Choroid plexus epithelial cell (primary cell): ENCODE measurements at places on chromosomes 4 and X.

DNA sequence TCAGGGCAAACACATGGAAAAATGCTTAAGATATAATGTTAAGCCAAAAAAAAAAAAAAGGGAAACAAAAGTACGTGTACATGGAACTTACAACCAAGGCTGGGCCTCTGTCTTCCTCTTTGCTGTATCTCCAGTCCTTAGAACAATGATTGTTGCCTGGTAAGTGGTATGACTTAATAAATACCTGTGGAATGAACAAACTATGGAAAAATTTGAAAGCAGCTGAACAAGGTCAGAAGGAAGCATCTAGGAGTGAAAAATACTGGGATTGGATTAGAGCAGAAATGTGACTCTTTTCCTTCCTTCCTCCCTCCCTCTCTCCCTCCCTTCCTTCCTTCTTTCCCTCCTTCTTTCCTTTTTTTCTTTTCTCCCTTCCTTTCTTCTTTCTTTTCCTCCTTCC lies 54.2 kb upstream of the SMIM10 start:
- peak; percentile 71 for DNase-seq

DNA sequence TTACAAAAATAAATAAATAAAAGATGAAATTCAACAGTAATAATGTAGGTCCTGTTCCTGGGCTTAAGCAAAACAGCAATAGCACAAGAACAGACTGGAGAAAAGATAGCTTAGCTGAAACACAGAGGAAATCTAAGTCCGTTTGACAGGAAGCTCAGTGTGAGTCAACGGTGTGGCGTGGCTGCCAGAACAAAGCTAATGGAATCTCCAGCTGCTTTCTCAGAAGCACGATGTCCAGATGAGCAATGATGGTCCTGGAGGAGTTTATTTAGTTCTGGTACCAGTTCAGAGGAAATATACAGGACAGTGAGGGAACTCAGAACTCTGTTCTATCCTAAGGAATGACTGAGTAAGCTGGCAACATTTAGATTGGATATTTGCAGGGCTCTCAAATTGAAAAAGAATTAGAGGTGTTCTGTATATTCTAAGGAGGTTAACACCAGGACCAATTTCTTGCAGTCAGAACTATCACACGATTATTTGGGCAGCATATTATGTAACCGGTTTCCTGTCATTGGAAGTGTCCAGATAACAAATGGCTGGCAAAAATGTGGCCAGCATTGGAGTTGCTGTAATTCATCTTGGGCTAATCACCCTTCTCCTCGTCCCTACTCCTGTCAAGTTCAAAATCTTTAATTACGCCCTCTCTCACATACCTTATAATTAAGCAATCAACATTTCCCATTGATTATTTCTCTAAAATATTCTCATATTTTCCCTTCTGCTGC lies 12.7 kb downstream of the GAB3 start:
- peak; percentile 89 for DNase-seq

DNA sequence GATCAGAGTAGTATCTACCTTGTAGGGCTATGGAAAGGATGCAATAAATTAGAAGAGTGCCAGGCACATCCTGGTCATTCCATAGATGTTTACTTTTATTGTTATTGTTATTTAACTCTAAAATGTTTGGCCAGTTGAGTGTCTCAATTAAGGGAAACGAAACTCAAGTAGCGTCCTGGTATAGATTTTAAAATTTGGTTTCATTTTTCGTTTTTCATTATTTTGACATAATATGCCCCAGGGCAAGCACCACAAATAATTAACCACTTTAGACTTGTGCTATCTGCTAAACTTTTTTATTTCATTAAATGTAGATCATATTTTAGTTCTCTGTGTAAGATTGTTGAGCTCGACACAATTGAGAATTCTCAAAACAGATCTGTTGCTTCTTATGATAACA lies 179.7 kb upstream of the PRPS2 start:
- DNase-seq, result no peak

GRCh38 chr4:128107766-128108165 lies 46.7 kb downstream of the LARP1B start:
- DNase-seq, result peak; percentile 87

DNA sequence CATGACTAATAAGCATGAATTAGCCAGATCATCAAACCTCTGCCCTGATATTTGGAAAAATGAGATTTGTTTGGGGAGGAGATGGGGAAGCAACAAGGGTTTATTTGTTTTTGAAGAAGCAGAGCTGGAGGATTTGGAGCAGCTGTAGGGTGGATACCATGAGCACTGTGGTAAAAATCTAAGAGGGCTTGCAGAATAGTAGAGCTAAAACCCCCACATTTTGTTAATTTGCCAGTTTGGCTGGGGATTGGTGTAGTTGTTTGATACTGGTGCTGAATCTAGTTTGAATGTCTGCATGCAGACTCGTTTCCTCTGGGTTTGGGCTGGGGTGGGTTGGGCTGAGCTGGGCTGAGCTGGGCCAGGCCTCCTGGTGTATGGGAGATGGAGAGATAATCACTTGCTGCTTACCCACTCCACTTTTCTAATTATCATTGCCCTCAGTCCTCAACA lies 43.7 kb downstream of the SMAD1 start:
- no peak for DNase-seq

DNA sequence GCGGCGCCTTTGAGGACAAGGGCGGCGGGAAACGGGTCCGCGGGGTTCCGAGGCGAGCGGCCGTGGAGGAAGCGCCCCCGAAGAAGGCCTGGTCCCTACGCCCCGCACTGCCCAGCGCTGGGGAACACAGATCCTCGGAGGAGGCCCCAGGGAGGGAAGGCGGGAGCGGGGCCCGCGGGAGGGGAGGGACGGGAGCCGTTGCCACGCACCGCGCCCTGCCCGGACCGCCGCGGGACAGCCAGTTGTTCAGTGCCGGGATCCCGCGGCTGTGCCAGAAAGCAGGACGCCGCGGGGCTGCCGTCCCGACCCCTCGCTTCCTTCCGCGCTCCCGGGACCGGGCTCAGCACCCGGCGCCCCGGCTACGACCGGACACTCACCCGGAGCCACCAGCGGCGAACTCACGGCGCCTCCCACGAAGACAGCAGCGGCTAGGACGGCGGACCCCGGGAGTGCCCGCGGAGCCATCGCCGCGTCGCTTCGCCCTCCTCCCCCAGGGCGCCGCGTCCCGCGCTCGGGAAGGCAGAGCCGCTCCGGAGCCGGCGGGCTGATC lies 278 bp downstream of the RELL1 start:
- peak; percentile 30 for DNase-seq

GRCh38 chr4:37896206-37896860 lies 5.4 kb downstream of the TBC1D1 start:
- no peak for DNase-seq

DNA sequence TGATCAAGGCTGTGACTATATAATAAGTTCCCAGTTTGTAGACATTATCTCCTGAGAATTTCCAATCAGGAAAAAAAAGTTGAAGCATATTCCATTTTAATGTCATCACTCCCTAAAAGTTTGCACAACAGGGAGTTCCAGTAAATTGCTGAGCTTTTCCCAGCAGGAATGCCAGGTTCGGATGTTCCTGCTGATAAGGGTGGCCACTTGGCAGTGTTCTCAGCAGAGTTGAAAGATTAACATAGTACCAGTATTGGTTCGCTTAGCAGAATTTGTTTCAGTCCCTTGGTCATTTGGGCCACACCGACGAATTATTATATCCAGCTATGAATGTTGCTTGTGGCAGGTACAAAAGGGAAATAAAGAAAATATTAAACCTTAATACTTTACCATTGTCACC lies 5.2 kb upstream of the CXCL2 start:
- peak; percentile 22 for DNase-seq

GRCh38 chr4:162706051-162706450 lies 460.6 kb downstream of the NAF1 start:
- no peak for DNase-seq

DNA sequence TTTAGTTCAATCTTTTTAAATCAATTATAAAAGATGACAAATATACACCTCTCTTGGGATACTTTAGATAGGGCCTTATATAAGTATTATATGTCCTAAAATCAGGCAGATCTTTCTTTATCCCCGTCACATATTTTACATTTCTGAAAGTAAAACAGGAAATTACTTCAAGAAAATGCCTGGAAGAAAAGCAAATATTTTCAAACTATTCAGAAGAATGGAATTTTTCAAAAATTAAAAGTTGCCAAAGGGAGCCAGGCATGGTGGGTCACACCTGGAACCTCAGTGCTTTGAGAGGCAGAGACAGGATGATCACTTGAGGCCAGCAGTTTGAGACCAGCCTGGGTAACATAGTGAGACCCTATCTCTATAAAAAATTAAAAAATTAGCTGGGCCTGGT lies 34.4 kb downstream of the MGARP start:
- peak; percentile 54 for DNase-seq

DNA sequence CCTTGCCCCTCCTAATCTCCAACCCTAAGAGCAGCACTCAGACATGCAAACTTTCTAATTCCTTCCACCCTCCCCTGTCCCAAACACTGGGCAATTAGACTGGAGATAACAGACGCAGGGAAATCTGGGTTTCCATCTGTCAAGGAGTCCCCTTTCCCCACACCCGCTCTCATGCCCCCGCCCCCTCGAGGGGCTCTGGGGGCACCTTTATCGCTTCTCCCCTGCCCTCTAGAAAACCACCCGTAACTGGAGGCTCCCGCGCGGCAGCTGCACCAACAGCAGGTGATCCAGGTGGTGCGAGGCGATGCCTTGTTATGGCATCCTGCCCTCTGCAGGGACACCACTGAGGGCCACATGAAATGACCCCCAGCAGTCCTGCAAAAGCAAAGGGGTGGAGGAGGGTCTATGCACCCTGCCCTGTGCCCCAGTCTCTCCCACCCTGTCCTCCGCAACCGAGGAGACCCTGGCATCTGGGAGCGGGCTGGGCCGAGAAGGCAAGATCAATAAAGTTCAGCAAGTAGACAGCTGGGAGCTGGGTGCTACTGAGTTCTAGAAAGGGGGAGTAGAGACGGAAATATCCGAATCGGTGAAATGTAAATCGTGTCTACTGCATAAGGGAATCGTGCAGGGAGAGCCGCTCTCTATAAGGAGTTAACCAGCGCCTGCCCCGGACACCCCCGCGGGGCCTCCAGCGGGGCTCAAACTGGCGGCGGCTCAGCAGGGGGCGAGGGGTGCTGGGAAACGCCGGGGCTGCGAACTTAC lies 1.6 kb downstream of the KCTD8 start:
- DNase-seq, result no peak

DNA sequence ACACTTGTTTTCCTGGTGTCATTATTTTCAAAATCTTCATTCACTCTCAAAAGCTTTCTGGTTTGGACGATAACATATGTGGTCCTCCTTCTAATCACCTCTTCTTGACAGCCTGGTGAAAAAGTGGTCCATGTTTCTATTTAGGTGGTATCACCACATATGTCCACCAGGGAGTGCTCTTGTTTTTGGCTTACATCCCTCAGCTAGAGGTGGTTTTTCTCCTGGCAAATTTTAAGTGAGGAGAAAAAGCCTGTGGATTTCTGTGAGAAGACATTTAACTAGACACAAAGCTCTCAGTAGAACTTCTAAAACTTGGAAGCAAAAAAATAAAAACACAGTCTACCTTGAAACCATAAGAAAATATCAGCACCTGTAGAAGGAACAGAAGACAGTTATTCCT lies 58.0 kb upstream of the FRMPD4 start:
- DNase-seq, result peak; percentile 59

- peak; percentile 72 for DNase-seq
These were observed 74.0 kb downstream of the ATG4A start for GRCh38 chrX:108165383-108166111.

DNA sequence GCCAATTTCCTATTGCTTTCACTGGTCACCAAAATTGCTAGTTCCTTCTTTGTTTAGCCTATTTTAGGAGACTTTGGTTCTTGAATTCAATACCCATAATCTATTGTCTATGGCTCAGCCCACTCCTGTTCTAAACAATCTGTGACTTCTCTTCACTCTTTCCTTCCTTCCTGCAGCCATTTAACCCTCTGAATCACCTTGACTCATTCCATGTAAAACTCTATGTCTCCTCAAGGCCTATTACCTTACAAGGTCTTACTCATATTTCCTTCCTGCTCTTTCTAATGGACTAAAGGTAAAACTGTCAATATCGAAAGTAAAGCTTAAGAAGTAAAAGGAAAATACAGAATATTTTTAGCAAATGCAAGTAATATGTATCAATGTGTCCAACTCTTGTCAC lies 301.6 kb downstream of the ARHGAP24 start:
- DNase-seq, result no peak

DNA sequence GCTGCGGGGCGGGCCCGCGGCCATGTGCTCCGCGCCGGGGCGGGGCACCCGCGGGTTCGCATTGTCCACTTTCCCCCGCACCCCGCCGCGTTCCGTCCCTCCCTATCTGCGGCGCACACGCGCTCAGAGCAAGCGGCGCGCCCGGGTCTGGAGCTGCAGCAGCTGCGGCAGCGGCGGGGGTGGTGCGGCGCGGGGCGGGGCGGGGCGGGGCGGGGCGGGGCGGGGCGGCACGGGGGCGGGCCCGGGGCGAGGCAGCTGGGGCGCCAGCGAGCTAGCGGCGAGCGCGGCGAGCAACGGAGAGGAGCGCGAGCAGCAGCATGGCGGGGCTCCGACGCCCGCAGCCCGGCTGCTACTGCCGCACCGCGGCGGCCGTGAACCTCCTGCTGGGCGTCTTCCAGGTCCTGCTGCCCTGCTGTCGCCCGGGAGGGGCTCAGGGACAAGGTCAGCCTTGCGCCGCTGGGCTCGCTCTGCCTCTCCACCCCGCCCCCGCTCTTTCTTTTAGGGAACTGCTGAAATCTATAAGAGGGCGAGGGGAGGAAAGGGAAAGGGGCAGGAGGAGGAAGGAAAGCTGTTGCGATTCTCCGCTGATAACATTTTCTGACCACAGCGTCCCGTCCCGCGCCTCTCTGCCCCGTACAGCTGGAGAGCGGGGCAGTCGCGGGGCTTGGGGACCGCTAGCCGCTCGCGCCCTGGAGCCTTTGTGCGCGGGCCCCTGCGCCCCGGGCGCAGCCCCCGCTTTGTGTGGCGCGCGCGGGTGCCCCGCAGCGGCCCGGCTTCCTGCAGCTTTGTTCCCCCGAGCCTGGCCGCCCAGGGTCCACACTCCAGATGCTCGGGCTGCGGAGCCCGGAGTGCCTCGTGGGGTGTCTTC lies at the start of gene TMEM131L:
TSS of gene TMEM131L (plus strand) at position 280 of the 868 bp plus-strand sequence. CDS start at position 318, 38 bp downstream.
- DNase-seq, result peak; percentile 64

GRCh38 chrX:33339219-33339618 lies 127.9 kb upstream of the DMD start:
- peak; percentile 12 for DNase-seq

GRCh38 chr4:152083338-152083737 lies 322.5 kb upstream of the GATB start:
- no peak for DNase-seq

- no peak for DNase-seq
These were observed 12.7 kb upstream of the SMIM43 start for GRCh38 chr4:121777625-121778024.

DNA sequence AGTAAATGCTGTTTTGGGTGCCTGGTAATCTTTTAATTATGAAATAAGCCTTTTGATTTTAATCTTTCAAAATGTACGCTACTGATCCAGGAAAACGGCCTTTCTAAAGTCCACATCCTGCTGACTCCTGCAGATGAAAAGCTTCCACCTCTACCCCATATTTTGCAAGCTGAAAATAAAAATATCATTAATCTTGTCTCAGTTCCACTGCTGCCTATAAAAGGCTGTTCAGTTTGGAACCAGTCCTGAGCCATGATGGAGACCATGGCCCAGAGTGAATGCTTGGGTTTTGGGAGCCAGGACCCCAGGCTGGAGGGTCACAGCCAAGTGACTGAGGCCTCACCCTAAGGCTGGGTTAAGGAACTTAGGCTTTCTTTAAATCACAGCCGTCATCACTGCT lies 110.8 kb downstream of the AFF1 start:
- DNase-seq, result no peak
